ENCODE measurements at places on chromosomes 2 and 18.

DNA sequence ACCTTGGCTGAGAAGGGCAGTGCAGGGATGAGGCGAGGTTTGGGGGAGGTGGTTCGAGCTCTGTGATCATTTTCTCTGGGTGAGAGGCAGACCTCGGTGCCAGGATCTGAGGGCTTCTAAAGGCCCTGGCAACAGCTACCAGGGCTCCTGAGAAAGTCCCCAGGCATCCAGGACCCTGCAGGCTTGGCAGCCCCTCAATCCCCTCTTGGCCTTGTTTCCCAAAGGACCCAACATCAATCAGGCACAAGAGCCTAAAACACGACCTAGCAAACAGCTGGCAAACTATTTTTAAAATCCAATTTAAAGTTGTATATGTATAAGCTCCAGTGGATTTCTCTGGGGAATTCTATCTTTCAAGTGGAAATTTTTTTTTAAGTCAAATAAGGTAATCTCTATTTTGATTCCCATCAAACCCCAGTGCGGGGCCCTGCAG is 15.0 kb upstream of the MAT2A start:
- no peak for DNase-seq

DNA sequence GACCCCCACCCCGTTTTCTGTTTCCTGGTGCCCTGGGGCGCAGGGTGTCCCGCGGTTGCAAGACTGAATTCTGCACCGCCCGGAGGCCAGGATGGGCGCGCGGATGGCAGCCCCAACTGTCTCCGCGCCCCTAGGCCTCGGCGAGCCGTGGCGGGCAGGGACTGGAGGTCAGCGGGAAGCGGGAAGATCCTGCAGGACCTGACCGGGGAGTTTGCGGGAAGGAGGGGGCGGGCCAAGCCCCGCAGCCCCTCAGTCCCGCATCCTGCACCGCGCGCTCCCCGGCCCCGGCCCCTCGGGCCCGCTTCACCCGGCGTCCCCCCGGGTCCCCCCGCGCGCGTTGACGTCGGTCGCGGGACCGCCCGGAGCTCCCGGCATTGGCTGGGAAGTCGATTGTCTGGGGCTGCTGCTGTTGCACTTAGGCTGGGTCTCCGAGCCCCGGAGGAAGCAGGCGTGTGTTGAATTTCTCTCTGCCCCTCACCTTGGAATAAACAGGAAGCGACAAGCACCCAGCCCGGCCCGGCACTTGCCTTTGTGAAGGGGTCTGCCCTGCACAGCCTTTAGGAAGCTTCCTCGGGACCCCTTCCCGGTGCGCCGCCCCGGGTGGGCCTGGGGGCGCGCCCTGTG is at the start of gene LDLRAD4:
TSS of gene LDLRAD4 (plus strand) at position 393 of the 624 bp plus-strand sequence.
- DNase-seq = peak; percentile 30

GRCh38 chr2:37441055-37441454 is 96.6 kb downstream of the QPCT start:
- no peak for DNase-seq

DNA sequence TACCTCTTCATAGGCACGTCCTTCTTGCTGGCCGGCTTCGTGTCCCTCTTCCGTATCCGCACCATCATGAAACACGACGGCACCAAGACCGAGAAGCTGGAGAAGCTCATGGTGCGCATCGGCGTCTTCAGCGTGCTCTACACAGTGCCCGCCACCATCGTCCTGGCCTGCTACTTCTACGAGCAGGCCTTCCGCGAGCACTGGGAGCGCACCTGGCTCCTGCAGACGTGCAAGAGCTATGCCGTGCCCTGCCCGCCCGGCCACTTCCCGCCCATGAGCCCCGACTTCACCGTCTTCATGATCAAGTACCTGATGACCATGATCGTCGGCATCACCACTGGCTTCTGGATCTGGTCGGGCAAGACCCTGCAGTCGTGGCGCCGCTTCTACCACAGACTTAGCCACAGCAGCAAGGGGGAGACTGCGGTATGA is 2.3 kb downstream of the FZD7 start:
- no peak for DNase-seq

DNA sequence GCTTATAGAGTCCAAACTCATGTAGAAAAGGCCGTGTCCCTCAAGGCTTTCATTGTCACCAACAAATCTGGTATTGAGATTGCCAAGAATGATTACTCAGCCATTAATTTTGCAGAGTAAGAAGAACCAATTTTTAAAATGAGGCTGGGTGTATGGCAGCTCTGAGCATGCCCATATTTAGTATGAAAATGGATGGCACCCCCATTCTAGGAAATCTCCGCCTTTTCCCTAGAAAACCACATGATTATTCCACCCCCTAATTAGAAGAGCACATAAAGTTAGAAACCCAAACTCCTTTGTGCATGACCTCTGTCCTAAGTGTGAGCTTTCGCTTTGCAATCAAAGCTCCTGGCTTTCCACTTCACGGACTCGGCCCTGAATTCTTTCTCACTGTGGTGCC is 14.1 kb upstream of the TXNL4A start:
- no peak for DNase-seq

DNA sequence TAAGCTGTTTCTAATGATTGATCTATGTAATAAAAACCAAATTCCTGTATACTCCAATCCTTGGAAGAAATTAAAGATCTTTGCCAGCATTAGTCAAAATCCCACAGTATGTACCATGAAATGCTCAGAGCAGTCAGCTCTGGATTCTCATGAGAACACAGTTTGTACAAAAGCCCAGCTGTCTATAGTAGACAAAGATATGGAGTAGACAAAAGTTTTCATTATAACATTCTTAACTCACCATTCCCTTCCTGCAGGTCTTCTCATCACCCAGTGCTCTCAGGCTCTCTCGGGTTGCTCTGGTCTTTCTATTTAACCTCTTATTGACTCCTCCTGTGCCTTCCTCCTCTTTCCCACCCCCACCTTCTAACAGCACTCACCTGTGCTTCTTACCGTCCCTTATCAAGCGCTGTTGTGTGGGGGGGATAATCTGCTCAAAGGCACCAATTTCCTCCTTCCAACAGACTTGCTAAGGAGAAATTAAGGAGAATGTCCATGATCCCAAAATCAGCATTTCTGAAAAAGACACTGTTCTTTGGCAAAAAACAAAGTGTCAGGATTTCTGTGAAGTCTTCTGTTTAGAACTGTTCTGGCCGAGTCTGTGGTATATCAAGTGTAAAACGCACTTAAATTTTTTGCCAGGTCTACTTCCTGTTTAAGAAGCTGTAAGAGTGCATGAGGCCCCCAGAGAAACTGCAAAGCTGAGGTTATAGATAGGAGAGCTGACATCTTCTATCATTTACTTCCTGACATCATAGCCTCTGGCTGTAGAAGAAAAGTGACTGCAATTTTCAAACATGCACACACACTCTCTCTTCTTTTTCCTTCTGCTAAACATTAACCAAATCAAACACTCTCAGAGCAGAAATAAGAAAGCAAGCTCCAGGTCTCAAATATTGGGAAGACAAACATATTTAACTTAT is 144.1 kb downstream of the EVA1A start:
- no peak for DNase-seq

GRCh38 chr18:22015156-22015555 is 154.2 kb upstream of the GATA6 start:
- DNase-seq = no peak

DNA sequence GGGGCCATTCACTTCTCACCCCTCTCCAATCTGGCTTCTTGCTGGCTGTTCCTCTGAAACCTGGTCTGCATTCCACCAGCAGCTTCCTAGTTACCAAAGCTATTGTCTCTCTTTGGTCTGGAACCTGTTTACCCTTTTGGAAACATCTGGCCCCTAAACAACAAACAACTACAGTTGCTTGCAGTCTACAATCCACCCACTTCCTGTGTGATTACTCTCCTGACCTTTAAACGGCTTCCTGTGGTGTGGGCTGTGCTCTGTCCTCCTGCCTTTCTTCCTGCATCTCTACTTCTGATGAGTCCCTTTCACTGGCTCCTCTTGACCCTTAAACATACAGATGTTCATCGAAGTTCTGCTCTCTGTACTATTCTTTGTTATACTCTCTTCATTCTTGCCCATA is 303.8 kb downstream of the TDRD15 start:
- DNase-seq = no peak

DNA sequence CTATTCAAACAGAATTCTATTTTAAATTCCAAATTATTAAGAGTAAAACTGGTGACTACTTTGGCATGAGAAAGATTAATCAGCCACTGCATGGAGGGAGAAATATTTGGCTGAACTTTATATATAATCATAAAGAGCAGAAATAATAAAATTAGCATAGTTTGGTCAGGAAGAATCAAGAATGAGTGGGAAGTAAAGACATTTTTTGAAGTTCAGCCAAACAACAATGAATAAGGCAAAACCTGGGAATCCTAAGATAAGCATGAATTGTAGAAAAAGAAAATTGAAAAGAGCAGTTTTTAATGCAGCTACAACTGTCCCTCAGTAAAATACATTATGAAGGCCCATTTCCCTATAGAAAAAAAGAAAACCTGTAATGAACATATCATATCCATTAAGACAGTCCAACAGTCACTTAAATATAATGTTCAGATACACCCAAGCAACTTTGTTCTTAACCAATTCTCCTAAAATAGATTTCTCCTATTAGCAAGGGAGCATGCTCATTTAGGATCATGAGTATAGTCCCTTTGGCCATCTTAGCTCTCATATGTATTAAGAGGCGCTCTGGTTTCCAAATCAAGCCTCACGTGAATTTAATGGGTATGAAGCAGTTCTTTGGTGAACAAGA is 6.5 kb downstream of the TMEM17 start:
- no peak for DNase-seq

GRCh38 chr18:28159055-28159454 is 17.9 kb downstream of the CDH2 start:
- DNase-seq = no peak

DNA sequence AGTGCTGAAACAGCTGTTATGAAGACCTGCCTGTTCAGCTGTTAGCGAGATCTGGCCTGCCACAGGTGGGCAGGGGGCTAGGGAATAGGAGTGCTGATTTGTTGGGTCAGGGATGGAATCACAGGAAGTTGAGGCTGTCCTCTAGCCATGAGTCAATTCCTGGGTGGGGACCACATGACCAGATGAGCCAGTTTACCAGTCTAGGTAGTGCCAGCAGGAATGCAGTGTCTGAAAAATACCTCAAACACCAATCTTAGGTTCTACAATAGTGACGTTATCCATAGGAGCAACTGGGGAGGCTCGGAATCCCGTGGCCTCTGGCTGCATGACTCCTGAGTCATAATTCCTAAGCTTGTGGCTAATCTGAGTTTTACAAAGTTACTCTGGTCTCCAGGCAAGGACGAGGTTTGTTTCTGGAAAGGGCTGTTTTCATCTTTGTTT is 44.9 kb downstream of the DYSF start:
- no peak for DNase-seq

DNA sequence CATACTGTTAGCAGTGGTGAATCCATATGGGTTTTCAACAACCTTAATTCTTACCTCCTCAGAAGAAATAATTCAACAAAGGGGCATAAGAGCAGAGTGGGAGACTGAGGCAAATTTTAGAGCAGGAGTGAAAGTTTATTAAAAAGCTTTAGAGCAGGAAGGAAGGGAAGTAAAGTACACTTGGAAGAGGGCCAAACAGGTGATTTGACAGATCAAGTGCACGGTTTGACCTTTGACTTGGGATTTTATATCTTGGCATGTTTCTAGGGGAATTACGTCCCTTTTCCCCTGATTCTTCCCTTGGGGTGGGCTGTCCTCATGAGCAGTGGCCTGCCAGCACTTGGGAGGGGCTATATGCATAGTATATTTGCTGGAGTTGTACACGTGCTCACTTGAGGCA is 280.5 kb downstream of the MBD5 start:
- no peak for DNase-seq

GRCh38 chr2:69272803-69273471 is 114.1 kb downstream of the GFPT1 start:
- no peak for DNase-seq

GRCh38 chr2:241216211-241216761 is 27.8 kb downstream of the ANO7 start:
- DNase-seq = no peak

- DNase-seq = no peak
Measured at GRCh38 chr2:23626701-23627230, 241.8 kb downstream of the KLHL29 start.

GRCh38 chr2:201484805-201485204 is 33.3 kb downstream of the STRADB start:
- DNase-seq = no peak

DNA sequence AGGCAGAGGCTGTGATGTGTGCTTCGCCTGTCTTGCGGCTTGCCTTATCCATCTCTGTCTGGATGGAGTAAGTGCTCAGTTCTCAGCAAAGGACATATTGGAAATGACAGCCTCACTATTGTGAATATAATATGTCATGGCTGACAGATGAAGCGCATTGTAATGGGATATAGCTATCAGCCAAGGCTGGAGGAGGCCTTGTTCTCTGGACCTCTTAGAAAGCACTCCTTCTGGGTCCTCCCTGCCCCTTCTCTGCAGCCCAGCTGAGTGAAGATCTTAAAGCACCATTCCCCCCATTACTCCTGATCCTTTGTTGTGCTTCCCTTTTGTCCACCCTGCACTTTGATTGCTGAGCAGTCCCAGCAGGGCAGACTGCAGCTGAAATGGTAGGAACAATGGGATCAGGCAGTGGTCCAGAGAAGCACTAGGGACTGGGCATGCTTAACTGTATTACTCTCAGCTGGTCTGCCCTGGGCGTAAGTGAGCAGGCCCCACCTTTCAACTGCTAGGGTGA is 265.3 kb downstream of the SETBP1 start:
- DNase-seq = no peak

DNA sequence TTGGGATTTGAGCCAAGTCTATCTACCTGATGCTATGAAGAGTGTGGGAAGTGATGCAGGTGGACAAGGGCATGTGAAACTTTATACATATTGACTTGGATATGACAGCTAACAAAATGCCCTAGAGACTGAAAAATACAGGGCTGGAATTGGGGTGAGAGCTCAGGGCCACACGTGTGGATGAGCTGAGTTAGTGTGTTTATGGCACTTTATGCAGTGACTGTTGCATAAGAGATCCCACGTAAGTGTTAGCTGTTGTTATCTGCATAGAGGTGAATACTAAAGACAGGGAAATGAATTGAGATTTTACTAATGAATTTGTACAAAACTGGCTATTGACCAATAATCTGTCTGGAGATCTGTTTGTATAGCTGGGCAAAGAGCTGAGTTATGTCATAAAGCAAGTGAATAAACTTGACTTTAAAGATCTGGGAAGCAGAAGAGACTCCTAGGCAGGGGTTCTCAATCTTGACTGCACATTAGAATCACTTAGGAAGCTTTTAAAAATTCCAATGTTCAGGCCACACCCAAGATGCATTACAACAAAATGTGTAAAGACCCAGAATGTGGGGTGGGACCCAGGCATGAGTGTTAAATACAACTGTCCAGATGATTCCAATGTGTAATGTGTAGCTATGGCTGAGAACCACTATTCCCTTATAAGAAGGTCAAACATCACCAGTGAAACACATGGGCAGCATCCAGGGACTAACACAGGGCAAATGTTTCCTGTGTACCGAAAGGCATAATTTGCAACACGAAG is 74.2 kb upstream of the STK17B start:
- no peak for DNase-seq

DNA sequence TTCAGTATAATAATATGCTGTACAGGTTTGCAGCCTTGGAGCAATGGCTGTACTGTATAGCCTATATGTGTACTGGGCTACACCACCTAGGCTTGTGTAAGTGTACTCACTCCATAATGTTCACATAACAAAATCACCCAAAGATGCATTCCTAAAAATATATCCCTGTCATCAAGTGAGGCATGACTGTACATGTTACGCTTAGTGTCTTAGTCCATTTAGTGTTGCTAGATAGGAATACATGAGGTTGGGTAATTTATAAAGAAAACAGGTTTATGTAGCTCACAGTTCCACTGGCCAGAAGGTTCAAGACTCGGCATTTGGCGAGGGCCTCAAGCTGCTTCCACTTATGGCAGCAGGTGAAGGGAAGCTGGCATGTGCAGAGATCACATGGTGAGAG is 31.4 kb downstream of the RNF152 start:
- no peak for DNase-seq

- no peak for DNase-seq
Measured at GRCh38 chr2:222269132-222269531, 29.7 kb downstream of the PAX3 start.

All from activated naive CD4-positive, alpha-beta T cell treated with Interleukin-2 at 50 U/mL for 16 hours (primary cell).